ENCODE measurements at places on chromosomes 1 and 21.

DNA sequence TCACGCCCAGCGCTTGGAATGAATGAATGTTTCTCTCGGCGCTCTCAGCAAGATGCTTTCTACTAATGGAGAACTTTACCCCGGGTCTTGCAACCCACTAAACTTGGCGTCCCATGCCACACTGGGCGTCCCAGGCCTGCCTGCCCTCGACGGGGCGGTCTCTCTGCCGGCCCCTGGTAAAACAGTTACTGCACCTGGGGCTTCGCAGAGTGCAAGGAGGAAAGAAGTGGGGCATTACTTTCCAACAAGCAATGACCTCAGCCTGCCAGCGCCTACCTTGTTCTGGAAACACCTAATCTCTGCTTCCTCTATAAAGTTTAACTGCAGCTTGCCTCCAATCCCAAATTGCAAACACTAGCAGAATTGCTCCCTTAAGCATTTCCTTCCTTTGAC is 27.8 kb upstream of the NFIA start:
- DNase-seq, result no peak

GRCh38 chr1:54359393-54360162 is 46.6 kb downstream of the SSBP3 start:
- DNase-seq, result no peak

GRCh38 chr1:161402446-161402845 is 34.8 kb upstream of the CFAP126 start:
- DNase-seq, result no peak

- no peak for DNase-seq
These were observed 51.4 kb upstream of the S1PR1 start for GRCh38 chr1:101185421-101185820.

DNA sequence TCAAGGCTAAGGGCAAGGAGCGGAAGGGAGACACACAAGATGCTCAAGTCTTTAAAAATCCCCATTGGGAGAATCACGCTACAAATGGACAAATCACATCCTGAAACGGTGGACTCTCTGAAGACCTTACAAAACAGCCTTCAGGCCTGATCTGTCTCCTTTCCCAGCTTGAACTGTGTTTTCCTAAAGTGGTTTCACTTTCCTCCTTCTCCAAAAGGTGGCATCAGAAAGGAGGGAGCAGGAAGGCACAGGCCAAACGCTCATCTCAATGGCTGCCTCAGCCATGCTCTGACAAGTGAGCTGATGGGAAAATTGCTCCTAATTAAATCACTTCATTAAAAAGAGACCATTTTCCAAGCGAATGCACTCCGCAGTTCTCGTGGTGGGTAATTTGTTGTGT is 47.7 kb downstream of the UTP25 start:
- DNase-seq, result no peak

- no peak for DNase-seq
These were observed 567.0 kb downstream of the AJAP1 start for GRCh38 chr1:5221451-5221850.

- DNase-seq, result no peak
These were observed 25.0 kb upstream of the PRELP start for GRCh38 chr1:203450479-203451149.

GRCh38 chr1:152398812-152399698 is 15.0 kb downstream of the CRNN start:
- DNase-seq, result no peak

GRCh38 chr1:119225831-119226230 is 85.4 kb upstream of the WARS2 start:
- DNase-seq, result no peak

DNA sequence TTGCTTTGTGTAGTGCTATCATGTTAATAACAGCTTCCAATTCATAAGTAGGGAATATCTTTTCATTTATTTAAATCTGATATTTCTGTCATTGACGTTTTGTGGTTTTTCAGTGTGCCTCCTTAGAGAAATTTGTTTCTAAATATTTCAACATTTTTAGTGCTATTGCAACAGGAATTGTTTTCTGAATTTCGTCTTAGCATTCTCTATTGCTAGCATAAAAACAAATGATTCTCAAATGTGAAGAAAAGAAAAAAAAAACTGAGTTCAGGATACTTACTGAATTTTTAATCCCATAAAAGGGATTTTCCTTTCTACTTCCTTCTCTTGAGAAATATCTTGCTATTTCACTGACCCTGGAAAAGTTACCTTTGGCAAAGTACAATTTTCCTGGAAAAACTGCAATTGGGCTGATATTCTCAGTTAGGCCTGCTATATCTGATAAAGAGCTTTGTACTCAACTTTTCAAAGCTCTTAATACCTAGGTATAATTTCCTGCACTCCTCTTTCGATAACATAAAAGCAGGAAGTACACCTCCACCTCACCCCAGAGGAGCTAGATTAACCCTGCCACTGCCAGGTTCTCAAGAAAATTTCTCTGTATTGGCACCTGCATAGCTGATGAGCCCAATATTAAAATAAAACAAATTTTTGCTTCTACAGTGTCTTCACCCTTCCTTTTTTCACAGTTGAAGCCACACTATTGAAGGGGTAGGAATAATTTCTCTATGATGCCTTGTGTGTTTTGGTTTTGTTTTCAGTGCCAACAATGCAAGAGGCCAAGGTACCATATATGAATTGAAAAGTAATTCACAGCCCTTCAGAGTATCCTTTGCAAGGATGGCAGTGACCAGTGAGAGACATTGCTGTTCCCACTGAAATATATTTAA is 35.6 kb downstream of the PTPN14 start:
- no peak for DNase-seq

DNA sequence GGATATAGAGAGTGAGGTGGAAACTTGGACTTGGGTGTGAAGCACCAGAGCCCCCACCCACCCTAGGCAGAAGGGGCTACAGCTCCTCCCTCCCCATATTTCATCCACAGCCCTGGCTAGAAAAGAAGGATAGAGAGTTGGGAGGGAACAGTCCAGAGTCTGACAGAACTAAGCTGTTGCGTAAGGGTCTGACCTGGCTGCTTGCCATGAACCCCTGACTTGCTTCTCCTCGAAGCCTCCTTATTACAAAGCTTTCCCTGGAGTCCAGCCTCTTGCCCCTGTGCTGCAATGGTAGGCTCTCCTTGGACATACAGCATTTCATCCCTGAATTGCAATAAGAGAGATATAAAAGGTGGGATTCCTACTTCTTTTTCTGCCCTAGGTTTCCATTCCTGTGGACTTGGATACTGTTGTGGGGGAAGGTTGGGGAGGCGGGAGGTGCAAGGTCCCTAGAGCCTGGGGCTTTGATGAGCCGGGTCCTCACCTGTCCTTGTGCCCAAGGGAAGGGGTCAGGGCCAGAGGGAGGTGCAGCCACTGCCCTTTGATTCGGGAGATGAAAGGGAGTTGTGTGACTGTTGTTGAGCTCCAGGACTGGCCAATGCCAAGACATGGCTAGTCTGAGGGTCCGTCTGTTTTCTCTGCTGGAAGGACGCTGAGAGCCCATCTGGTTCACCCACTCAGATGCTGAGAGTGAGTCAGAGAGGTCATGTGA is 2.7 kb downstream of the RHBG start:
- DNase-seq, result no peak

GRCh38 chr1:195054217-195054687 is 1554.0 kb downstream of the KCNT2 start:
- no peak for DNase-seq

GRCh38 chr21:37237764-37238163 is 29.4 kb downstream of the VPS26C start:
- DNase-seq, result no peak

GRCh38 chr1:31715087-31715872 is 11.5 kb upstream of the COL16A1 start:
- no peak for DNase-seq

GRCh38 chr21:45149021-45149420 is 74.6 kb downstream of the ADARB1 start:
- no peak for DNase-seq

DNA sequence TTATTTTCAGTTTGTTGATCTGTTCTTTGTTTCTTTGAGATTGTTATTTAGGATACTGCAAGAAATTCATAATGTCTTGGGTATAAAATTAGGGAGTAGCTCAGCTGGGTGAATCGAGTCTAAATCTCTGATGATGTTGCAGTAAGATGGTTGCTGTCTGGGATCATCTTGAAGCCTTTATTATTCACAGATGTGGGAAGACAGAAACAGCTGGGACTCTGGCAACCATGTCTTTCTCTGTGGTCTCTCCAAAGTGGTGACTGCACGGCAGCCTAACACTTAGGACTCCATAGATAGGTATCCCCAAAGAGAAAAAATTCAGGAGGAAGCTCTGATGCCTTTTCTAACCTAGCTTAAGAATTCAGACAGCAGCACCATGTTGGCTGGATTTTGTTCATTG is 52.7 kb downstream of the RAP1A start:
- no peak for DNase-seq

DNA sequence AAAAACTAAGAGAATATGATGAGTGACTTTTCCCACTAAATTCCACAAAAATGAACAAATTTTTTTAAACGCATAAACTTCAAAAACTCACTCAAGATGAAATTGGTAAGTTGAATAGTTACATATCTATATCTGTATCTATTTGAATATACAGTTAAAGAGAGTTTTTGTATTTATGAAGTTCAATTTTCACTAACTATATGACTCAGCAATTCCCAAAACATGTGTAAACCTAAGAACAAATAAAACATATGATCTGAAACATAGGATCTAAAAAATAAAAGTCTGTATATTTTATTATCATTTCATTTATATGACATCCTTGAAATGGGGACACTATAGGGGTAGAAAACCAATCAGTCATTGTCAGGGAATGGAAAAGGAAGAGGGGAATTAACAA is 105.7 kb upstream of the SNX7 start:
- no peak for DNase-seq

DNA sequence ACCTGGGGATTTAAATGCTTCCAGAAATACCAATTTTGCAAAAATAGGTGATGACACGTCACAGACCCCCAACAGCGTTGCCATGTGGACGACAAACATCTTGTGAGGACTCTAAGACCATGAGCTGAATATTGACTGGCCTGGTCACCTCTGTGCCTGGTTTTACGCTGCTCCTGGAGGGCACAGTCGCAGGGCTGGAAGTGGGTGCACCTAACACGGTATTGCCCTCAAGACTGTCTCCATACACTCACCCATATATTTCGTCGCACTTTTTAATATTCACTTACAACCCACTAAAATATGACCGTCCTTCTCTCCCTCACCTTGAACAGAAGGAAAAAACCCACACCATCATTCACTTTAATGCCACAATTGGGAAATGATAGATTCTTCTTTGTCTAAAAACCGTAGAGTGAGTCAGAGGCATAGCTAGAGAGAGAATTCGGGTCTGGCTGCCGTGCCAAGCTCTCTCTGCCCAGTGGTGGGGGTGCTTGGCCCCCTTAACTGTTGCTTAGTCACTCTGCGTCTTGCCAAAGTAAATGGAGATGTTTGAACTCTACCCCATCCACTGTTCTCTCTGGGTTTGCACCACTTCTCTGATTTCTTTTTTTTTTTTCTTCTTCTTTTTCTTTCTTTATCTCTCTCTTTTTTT is 40.8 kb upstream of the UTS2 start:
- DNase-seq, result no peak

DNA sequence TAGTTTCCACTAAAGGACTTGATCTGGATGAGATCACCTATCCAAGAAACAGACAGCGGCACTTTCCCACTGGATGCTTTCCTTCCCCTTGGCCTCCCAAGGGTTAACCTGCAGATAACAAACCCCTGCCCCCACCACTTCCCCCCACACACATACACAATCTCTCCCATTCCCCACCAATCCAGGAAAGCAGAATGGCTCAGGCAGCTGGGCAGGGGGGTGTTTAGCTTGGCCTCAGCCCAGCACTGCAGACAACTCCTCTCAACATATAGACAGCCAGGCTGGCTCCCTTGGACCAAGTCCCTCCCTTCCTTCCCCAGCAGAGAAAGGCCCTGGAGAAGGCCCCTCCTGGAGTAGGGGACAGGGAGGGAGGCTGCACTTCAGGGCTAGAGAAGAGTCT is 24.6 kb downstream of the PLEKHA6 start:
- no peak for DNase-seq
